ENCODE measurements at places on chromosomes 3 and 15.

GRCh38 chr3:134749802-134750553, 45.1 kb upstream of the EPHB1 start:
- no peak for ATAC-seq

GRCh38 chr3:136632625-136633081, 119.5 kb downstream of the STAG1 start:
- ATAC-seq: no peak

DNA sequence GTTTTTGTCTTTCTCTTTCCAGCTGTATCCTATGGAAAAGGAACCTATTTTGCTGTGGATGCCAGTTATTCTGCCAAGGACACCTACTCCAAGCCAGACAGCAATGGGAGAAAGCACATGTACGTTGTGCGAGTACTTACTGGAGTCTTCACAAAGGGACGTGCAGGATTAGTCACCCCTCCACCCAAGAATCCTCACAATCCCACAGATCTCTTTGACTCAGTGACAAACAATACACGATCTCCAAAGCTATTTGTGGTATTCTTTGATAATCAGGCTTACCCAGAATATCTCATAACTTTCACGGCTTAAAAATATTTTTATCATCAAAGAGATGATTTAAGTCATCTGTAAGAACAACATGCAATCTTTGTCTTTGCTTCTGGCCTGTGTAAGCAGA, 44.9 kb upstream of the PARP14 start:
- ATAC-seq: no peak

- ATAC-seq: no peak
These were observed 16.4 kb downstream of the EHD4 start for GRCh38 chr15:41955807-41956525.

DNA sequence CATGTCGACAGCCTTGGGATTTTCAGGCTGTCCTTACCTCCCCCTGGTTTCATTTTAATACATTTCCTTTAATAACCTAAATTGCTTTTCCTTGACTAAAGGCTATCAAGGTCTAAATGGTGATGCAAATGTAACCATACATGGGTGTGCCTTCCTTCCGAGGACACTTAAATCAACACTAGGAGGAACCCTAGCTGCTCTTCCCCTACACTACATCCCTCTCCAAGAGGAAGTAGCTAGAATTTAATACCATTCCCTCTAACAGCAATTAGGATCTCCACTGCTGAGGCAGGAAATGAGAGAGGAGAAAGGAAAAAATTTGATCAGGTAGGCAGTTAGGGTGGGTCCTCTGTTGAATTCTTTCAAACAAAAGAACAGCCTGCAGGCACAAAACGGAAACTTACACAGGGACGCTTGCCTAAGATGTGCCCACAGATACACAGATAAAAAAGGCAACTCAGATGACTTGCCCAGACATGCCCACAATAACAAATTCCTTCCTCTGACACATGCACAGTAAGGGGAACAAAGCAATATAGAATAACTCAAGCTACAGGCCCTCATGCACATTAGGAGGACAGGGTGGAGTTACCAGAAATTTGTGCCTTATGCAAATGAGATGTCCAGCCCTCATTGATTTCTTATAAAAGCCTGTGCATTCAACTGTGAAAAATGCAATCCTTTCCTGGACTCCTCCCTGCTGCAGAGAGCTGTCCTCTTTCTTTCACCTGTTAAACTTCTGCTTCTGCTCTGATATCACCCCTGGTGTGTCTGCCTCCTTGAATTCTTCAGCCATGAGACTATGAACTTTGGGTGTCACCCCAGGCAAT, 1024.4 kb upstream of the CADM2 start:
- no peak for ATAC-seq

GRCh38 chr3:12454816-12455121, 29.5 kb upstream of the TSEN2 start:
- no peak for ATAC-seq

GRCh38 chr3:105406268-105406667, 39.6 kb downstream of the ALCAM start:
- ATAC-seq: no peak

GRCh38 chr3:187870360-187871203, 125.3 kb upstream of the BCL6 start:
- ATAC-seq: no peak

GRCh38 chr3:13746385-13746784, 133.5 kb downstream of the WNT7A start:
- no peak for ATAC-seq

GRCh38 chr3:24305795-24306467, 188.7 kb downstream of the THRB start:
- no peak for ATAC-seq
